ENCODE measurements at places on chromosomes 7 and 10.

DNA sequence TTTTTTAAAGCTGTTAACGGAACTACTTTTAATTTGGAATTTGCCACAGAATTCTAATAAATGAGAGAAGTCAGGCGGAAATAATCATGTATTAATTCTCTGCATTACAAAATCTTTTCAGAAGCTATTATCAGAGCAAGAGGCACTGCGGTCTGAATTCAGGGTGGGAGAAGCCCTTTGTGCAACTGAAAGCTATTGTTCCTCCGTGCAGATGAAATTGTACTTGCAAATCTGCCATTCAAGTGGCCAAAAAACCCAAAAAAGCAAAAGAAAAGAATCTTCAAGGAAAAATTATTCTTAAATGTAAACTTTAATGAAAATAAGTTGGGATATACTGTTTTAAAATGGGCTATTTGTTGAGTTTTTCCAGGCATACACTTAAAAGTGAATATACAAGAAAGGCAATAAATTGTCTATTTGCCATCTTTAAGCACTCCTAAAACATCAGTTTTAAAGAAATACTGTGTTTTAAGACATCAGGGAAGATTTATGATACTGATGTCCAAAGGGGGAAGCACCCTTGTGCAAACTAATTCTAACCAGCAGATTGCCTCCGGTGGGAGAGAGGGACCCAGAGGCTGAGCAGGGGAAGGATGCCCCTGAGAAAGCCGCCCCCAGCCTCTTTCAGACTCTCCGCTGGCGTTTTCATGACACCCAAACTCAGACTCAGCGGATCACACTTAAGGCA is 351.2 kb downstream of the DNAJB6 start:
- DNase-seq, result no peak

DNA sequence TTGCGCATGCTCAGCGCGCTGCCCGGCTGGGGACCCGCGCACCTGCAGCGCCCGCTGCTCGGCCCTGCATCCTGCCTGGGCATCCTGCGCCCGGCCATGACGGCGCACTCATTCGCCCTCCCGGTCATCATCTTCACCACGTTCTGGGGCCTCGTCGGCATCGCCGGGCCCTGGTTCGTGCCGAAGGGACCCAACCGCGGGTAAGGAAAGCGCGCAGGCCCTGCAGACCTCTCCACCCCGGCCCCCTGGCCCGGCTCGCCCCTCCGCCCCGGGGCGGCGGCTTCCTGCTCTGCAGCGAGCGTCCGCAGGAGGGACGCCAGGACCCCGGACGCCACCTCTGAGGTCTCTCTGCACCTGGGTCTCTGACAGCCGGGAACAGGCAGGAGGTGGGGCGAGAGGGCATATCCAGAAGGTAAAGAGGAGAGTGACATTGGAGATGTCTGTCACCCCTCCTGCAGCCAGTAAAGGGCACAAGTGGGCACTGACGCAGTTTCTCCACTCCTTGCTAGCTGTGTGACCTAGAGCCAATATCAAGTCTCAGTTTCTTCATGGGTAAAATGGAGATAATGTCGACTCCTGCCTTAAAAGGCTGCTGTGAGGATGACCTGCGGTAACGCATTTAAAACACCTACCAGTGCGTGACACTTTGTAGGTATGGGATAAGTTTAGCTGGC is 338 bp downstream of the ATP6V0E2 start:
- DNase-seq, result no peak

DNA sequence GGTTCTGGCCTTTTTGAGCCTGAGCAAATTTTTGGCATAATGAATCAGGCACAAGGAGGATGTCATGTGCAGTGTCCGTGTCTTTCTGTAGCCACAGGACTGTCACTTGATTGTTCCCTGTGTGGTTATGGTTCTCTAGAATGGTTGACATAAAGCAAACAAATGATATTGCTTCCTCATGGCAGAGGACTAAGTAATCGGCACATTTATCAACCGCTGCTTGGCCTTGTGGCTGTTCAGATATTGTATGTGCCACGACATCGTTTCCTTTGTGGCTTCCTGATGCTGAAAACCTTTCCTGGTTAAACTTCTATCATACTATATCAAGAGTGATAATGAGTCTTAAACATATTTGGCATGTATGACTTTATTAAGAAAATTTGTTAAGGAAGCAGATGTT is 598.8 kb downstream of the SUGCT start:
- no peak for DNase-seq

GRCh38 chr10:119658274-119658673 is 7.1 kb downstream of the BAG3 start:
- DNase-seq, result no peak

GRCh38 chr7:148436135-148436534 is 154.4 kb upstream of the C7orf33 start:
- DNase-seq, result no peak

DNA sequence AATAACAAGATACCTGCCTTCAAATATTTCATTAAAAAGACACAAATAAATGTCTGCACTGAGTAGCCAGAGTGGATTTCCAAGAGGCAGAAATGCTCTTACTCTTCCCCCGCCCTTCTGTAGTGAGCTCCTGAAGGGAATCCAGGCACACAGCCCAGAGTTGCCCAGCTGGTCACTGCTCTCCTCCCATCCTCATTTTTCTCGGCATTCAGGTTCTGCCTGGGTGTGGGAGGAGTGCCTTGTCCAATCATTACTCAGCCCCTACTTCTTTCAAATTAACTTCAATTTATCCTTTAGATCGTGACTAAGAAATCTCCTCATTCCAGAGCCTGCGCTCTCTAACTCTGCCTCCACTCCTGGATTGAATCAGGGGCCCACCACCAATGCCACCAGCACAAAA is 12.2 kb downstream of the CCDC6 start:
- DNase-seq, result peak; percentile 40

- no peak for DNase-seq
Measured at GRCh38 chr10:60427148-60427547, 37.5 kb upstream of the ANK3 start.

GRCh38 chr7:158819571-158820203 is 9.6 kb downstream of the ESYT2 start:
- DNase-seq, result no peak

GRCh38 chr10:24453404-24453830 is 244.5 kb downstream of the KIAA1217 start:
- no peak for DNase-seq

DNA sequence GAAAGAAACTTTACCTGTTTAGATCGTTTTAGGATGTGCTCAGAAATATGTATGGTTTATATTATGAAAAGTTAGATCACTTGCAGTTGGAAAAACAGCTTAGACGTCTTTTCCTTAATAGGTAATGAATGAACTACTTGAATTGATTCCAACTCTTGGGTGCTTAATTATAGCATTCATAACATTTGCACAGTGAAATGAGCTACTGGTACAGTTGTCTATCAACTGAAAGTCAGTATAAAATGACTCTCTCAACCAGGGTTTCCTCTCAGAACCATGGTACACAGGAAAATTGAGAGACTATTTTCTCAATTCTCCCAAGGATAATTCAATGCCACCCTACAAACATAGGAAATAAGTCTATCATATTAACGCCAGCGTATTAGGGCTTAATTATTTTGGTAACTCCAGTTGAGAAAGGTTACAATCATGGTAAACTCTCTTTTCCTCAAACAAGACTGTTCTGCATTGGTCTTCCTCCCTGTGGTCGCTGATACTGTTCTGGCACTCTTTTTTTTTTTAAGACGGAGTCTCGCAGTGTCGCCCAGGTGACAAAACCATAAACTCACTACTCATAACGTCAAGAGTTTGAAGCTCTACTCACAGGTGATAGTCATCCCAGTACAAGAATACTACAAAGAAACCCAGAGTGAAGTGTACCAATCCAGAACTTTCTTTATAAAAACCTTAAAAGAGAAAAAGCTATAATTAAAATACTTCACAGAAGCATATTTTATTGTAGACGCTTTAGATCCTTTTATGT is 2.0 kb downstream of the ANLN start:
- no peak for DNase-seq

- DNase-seq, result peak; percentile 73
Measured at GRCh38 chr10:121154846-121155245, 303.7 kb downstream of the WDR11 start.
